ENCODE measurements at places on chromosomes 5 and 9.

- no peak for DNase-seq
Observed at GRCh38 chr5:3430691-3431090, 164.9 kb upstream of the IRX1 start.

- no peak for DNase-seq
Observed at GRCh38 chr9:30524311-30524710, 1860.1 kb upstream of the ACO1 start.

DNA sequence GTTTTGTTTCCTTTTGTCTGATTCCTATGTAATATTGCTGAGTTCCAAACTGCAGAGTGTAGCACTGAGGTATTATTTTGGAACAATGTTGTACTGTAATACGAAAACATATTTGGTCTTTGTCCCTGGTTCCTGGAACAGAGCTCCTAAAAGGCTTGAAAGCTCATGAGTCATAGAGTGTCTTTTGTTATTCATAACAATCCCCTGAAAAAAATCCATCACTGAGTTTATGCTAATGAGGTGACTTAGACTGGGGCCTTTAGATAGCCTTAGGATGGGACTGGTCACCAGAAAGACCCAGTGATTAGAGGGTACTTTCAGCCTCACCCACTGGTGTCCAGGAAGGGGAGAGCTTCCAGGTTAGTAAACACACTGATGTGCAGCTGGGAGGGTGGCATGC is 132.7 kb upstream of the POU5F2 start:
- DNase-seq, result no peak

- DNase-seq, result no peak
Observed at GRCh38 chr5:72351376-72351775, 31.2 kb downstream of the PTCD2 start.

DNA sequence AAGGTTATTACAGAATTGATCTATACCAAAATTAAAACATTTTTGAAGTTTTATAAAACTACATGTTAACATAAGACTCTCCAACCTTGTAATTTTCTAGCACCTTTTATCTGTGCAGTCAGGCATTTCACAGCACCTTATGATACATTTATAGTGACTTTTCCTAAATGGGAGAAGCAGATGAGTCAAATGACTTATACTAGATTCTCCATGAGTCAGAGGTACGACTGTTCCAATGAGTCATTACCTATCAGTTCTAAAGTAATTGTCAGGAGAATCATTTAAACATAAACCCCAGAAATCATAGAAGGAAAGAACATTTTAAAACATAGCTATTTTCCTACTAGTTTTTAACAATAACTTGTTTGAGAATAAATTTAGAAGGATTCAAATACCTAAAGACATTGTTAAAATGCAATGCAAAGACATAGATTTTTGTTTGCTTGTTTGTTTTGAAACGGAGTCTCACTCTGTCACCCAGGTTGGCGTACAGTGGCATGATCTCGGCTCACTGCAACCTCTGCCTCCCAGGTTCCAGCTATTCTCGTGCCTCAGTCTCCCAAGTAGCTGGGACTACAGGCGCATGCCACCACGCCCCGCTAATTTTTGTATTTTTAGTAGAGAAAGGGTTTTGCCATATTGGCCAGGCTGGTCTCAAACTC is 34.7 kb upstream of the DMXL1 start:
- no peak for DNase-seq

DNA sequence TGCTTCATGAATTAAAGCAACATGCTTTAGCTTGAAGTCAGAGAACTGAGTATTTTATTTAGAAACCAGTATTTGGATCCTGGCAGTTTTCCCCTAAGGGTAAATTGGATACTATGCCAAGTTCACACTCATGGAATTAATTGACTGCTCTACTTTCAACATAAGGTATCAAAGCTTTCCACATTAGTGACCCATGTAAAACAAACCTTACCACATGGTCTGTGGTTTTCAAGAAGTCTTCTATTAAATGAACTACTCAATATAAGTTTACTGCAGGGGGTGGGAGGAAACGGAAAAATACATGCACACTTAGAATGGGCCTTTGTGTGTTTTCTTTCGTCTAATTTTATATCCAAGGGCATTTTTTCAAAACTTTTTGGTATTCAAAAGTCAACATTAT is 232.0 kb upstream of the FBXL7 start:
- no peak for DNase-seq

DNA sequence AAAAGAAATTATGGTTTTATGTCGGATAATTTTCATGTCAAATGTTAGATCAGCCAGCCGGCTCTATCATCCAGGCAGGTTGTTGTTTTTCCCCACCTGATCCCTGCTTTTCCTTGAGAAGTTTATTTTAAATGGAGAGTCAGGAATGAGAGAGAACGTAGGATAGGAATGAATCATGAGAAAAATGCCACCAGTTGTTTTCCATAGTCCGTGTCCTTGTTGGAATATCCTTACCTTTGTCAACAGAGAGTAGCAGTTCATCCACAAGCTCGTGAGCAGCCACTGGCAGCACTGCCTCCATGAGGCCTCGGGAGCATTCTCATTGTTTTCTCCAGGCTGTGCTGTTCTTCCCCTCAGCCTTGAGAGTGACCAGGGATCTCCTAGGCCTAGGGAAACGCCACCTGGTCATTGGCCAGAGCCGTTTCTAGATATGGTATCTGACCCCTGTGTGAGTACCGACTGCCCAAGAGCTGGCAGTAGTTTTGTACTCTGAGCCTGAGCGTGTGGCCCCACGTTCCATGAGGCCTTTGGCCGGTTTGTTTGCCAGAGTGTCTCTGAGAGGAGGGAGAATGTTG is 293.3 kb downstream of the FANCC start:
- no peak for DNase-seq

DNA sequence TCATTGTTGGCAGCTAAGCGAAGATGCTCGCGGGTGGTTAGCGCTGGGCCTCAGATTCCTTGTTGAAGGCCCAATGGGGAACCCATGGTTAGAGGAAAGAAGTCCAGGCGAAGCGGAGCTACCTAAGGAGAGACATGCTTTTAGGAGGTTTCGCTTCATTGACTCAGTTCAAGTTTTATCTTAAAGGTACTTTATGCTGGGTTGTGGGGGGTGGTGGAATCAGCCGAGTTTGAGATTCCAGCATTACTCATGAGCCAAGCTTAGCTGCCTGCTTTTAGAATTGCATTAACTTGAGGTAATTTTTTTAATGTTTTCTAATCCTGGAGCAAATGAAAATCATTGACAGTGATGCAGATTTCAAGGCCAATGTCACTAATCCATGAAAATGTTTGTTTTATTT is 16.1 kb downstream of the MEGF10 start:
- no peak for DNase-seq

DNA sequence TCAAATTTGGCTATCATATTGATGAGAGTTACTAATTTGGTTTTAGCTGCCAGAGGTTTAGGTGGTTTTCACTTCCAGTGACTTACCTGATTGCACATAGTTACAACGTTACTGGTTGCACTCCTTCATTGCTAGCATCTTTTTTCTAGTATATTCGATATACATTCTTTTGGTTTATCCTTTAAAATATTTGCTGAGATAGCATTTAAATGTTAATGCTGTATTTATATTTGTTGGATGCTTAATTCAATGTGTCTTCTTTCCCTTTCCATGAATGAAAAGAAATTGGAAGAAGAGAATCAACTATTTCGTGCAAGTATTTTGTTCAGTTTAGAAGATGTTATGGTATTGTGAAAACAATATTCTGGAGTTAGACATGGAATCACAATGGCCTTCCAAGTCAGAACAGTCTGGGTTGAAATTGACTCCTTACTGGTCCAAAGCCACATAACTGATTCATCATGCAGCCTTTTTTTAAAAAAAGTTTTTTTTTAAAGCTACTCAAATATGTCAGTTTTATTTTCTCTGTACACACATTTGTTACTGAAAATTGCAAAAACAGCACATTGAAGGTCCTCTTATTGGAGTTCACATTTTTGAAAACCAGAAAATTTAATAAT is 2.2 kb downstream of the SPIN1 start:
- DNase-seq, result no peak

GRCh38 chr5:76606701-76607100 is 16.5 kb downstream of the F2RL2 start:
- DNase-seq, result no peak

GRCh38 chr9:126057121-126057825 is 269.4 kb upstream of the MVB12B start:
- no peak for DNase-seq

GRCh38 chr5:151092762-151093161 is 11.9 kb upstream of the TNIP1 start:
- no peak for DNase-seq

- no peak for DNase-seq
Observed at GRCh38 chr5:144598451-144599068, 427.9 kb downstream of the KCTD16 start.

DNA sequence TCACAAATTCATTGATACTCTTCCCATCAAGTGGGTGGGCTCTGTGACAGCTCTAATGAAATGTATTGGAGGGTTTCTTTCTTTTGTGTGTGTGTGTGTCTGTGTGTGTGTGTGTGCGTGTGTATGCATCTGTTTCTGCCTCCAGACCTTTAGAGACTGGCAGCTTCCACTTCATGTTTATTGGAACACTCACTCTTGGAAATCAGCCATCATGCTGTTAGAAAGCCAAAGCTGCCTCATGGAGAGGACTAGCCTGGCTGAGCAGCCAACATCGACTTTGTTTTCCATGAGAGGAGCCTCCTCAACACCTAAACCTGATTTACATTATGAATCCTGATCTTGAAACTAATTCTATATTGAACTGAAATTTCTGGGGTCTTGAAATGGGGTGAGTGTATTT is 128.5 kb upstream of the FAM174A start:
- no peak for DNase-seq

- DNase-seq, result no peak
Observed at GRCh38 chr9:87551772-87552217, 54.1 kb downstream of the DAPK1 start.

DNA sequence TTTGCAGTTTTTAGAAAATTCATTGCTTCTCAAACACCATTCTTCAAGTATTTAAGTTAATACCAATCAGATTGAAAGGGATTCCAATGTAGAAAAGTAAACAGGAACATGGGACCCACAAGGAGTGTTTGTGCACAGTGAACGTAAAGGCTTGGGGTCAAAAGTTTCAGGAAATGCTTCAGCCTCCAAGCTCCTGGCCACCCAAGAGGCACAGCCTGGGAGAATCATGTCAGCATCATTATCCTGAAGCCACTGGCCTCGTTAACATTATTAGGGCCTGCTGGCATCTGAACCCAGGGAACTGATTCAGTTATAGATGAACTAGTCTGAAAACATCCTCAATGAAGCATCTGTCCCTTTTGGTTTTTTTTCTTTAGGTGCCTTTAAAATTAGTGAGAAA is 122.9 kb downstream of the NXNL2 start:
- DNase-seq, result no peak

GRCh38 chr9:118976160-118976559 is 393.1 kb downstream of the BRINP1 start:
- DNase-seq, result no peak

All from stimulated activated CD8-positive, alpha-beta memory T cell treated with anti-CD3 and anti-CD28 coated beads, Interleukin-15, amount 100 ng/mL, for 24 hours (primary cell).